Effector memory CD8-positive, alpha-beta T cell (primary cell): ENCODE measurements at places on chromosomes 11 and 22.
A peak's percentile ranks its signal among the peaks of the same experiment; 100 is the strongest.

- no peak for DNase-seq
These were observed 9.8 kb upstream of the SEC14L6 start for GRCh38 chr22:30556388-30556787.

- no peak for DNase-seq
These were observed 85.3 kb downstream of the ARHGAP32 start for GRCh38 chr11:129106788-129107187.

GRCh38 chr11:17651061-17651460 is 68.3 kb upstream of the MYOD1 start:
- DNase-seq = no peak

- DNase-seq = no peak
These were observed 3.4 kb downstream of the FAM83F start for GRCh38 chr22:39997939-39998726.

GRCh38 chr11:23836981-23837380 is 659.9 kb upstream of the LUZP2 start:
- DNase-seq = no peak

- no peak for DNase-seq
These were observed 43.0 kb upstream of the RTL6 start for GRCh38 chr22:44540756-44541670.

GRCh38 chr22:48342016-48342415 is 1485.7 kb downstream of the BRD1 start:
- no peak for DNase-seq

GRCh38 chr11:131154351-131154750 is 216.1 kb upstream of the NTM start:
- DNase-seq = no peak

- no peak for DNase-seq
These were observed 99.4 kb downstream of the SHANK2 start for GRCh38 chr11:71153005-71153390.

DNA sequence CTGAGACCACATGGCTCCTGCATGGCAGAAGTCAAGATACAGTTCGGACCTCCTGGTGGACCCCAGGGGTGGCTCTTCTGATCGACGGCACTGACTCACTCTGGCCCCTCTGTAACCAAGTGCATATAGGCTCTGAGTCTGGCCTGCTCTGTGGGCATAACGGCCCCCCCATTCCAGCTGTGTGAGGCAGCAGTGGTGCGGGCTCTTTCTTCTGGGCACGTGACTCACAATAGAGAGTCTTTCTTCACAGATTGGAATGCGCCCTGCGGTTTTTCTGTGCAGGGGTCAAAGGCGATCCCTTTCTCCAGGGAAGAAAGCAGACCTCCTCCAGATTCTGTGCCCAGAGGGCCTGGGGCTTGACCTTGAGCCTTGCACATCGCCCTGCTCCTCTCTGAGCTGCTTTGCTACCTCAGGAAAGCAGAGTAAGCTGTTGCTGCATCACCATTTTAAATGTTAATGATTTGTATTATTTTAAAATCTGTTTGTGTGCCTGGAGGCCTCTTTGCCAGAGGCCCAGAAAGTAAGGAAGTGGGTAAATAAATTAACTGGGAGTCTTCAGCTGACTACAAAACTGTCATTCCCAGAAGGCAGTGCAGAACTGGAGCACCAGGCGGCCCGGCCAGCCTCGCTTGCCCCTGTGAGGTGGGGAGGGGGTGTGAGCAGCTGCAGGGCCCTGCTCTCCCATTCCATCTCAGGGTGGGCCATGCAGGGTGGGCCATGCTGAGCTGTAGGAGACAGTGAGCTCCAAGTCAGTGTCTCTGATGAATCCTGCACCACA is 199.0 kb downstream of the GRIK4 start:
- no peak for DNase-seq

GRCh38 chr11:83427501-83427900 is 141.3 kb upstream of the CCDC90B start:
- no peak for DNase-seq

- no peak for DNase-seq
These were observed 29.2 kb downstream of the SGSM3 start for GRCh38 chr22:40399621-40400020.

DNA sequence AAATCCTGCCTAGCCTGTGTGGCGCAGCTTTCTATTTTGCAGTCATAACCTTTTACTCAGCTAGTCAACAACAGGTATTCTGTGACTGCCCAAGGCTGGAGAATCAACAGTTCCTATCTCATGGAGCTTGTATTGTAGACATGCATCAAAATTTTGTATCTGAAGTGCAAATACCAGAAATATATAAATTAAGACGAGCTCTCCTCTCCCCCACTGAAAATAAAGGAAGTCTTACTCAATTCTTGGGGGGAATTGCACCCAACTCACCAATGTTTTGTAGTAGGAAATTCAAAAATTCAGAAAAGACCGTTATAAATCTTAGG is 153.4 kb downstream of the NCAM1 start:
- no peak for DNase-seq

- DNase-seq = no peak
These were observed 8.9 kb upstream of the UCP2 start for GRCh38 chr11:73991471-73992006.

GRCh38 chr22:20406686-20407408 is 12.9 kb downstream of the ZNF74 start:
- no peak for DNase-seq

DNA sequence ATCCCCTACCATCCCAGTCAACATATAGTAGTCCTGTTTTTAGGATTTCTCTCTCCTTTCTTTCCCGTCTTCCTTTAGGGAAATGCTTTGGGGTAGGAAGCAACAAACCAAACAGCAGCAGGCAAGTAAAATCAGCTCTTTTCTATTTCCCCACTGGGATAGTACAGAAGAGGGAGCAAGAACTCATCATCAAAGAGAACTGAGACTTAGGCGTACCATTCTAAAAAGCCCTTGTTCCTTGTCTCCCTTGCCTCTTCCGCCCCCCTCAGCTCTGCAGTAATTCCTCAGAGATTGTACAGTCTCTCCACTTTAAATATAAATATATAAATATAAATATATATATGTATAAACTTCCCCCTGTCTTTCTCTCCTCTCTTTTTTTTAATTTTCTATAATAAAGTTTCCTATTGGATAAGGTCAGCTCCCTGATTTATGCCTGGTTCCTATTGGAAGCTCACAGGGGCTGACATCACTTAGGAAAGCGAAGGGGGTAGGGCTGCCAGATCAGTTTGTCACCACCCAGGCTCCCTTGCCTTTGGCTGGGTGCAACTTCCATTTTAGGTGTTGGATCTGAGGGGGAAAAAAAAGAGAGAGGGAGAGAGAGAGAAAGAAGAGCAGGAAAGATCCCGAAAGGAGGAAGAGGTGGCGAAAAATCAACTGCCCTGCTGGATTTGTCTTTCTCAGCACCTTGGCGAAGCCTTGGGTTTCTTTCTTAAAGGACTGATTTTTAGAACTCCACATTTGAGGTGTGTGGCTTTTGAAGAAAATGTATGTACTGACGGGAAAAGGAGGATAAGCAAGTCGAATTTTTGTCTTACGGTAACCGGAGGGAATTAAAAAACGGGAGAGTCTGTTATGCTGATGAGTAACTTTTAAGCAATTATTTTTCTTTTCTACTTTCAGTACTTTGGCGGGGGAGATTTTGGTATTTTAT is at the start of gene CTNND1:
Gene CTNND1 (plus strand): TSS at position 502 of the 934 bp plus-strand sequence. CDS start 29,677 bp downstream, outside the sequence.
- no peak for DNase-seq

GRCh38 chr11:115421992-115422689 is 82.1 kb downstream of the CADM1 start:
- DNase-seq = no peak

DNA sequence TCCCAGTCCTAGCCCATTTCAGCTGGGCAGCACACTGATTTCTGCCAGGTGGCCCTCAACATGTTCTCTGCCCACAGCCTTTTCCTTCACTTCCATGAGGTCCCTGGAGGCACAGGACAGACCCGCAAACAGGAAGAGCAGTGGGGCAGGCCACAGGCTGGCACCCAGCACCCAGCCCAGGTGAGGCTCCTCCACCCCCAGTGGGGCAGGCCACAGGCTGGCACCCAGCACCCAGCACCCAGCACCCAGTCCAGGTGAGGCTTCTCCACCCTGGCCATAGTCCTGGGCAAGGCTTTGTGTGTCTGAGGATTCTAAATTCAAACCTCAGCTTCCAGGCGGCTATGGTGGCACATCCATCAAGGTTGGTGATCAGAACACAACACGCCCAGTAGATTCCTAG is 1413.0 kb downstream of the BRD1 start:
- DNase-seq = no peak

DNA sequence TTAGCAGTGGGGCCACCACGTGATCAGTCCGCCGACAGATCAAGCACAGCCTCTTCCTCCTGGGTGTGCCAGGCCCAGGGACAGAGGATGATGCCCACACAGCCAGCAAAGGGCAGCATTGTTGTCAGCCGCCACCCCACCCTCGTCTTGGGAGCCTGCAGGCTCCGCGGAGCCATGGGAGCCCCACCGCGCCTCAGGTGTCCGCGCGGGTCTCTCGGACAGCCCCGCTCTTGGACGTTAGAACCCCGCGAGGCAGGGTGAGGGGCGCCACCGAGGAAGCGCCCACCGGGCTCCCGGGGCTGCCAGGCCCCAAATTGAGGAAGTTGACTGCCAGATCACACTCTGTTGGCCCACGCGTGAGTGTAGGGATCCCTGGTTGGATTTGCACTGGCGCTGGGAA is 83.9 kb upstream of the MS4A8 start:
- no peak for DNase-seq

- no peak for DNase-seq
These were observed 27.6 kb upstream of the RCE1 start for GRCh38 chr11:66815646-66816045.

- peak; percentile 29 for DNase-seq
These were observed 759 bp downstream of the DESI1 start for GRCh38 chr22:41619979-41620588.

GRCh38 chr11:122808478-122808869 is 29.8 kb upstream of the CRTAM start:
- no peak for DNase-seq

DNA sequence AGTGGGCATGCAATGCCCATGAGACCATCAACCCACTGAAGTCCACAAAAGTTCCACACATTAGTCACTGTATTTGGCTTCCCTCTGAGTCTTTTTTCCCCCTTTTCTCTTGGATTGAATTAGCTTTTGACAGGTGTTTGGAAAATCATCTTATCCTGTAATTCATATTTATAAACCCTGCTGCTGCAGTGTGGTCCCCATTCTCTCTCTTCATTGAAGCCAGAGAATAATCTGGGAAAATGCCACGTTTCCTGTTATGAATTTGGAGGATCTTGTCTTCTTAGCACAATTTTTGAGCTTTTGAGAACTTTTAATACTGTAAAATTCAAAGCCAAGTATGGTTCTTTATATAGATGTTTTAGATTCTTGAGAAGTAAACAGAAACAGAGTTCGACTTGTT is 84.8 kb downstream of the UVRAG start:
- DNase-seq = no peak

DNA sequence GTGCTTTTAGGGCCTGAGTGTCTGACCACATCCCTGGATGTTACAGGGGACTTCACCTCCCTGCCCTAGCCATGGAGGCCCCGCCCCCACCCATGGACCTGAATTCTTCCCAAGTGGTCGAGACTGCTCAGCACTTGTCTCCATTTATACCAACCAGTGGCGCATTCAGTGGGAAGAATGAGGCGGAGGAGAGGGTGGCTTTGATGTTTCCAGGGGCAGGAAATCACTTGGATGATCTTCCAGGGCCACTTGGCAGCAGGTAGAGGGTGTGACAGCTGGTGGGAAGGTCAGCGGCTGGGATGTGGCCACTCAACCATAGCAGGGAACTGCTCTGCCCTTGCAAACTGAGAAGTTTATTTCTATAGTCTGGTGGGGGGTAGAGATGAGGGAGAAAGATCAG is 155.1 kb upstream of the BLID start:
- no peak for DNase-seq

DNA sequence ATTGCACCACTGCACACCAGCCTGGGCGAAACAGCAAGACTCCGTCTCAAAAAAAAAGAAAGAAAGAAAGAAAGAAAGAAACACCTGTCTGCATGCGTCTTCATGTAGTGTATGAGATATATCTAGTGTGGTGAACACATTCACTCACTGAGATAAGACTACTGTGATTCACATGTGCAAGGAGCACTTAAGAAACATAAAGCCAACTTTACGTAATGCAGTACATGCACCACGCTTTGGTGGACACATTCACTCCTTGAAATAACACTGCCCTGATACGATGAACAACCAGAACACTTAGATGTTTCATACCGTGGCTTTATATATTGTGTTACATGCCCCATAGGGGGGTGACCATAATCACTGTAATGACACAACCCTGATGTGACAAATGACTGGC is 96.0 kb downstream of the MICAL3 start:
- DNase-seq = no peak

GRCh38 chr11:33829430-33830141 is 55.3 kb upstream of the FBXO3 start:
- DNase-seq = peak; percentile 59

DNA sequence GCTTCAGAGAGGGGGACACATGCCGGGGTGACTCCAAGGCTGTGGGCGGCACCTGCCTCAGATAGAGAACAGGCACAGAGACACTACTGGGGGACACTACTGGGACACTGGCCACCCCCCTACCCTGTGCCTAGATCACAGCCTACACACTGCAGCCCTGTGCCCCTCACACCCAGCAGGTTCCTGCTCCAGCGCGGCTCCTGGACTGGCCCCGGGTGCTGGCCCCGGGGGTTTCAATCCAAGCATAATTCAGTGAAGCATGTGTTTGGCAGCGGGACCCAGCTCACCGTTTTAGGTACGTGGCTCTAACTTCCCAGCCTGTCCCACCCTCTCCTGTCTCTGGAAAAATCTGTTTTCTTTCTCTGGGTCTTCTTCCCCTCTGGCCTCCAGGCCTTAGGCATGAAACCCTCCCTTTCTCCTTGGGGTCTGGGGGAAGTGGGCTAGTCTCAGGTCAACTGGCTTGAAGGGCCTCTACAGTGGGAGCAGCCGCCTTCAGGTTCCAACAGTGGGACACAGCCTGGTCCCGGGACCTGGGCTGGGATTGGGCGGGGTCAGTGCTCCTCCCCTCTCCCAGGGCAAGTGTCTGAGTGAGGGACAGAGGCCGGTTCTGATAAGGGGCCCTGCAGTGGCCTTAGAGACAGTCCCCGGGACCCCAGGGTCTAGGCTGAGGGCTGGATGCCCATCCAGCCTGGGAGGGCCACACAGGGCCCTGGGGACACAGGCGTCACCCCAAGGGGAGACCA is 98.8 kb downstream of the CRYBB2 start:
- DNase-seq = no peak

- DNase-seq = no peak
These were observed 16.7 kb downstream of the PHLDA2 start for GRCh38 chr11:2912498-2912897.

GRCh38 chr11:68040101-68040956 is 1.5 kb downstream of the TCIRG1 start:
- DNase-seq = peak; percentile 43

- DNase-seq = no peak
These were observed 1.6 kb downstream of the GTPBP1 start for GRCh38 chr22:38707346-38707745.

GRCh38 chr11:104856607-104857006 is 41.7 kb downstream of the CASP12 start:
- no peak for DNase-seq

GRCh38 chr22:39287076-39287725 is 32.2 kb downstream of the RPL3 start:
- DNase-seq = no peak

GRCh38 chr11:102617466-102618008 is 7.6 kb downstream of the MMP20 start:
- no peak for DNase-seq

GRCh38 chr22:24819911-24820461 is 14.0 kb downstream of the SGSM1 start:
- DNase-seq = no peak
